Colonic mucosa (tissue), 4 donors: ENCODE measurements at places on chromosomes 16 and 17.

GRCh38 chr17:27946513-27946912 is 53.3 kb upstream of the LYRM9 start:
- no peaks in the 10 kb centered on the region for H3K4me1 ChIP-seq
- no peaks in the 10 kb centered on the region for H3K27me3 ChIP-seq
- H3K4me3 ChIP-seq: no peak overlapping the region
- DNase-seq: no peak
- H3K36me3 ChIP-seq: no peaks in the 10 kb centered on the region
- no peak overlapping the region for H3K27ac ChIP-seq

DNA sequence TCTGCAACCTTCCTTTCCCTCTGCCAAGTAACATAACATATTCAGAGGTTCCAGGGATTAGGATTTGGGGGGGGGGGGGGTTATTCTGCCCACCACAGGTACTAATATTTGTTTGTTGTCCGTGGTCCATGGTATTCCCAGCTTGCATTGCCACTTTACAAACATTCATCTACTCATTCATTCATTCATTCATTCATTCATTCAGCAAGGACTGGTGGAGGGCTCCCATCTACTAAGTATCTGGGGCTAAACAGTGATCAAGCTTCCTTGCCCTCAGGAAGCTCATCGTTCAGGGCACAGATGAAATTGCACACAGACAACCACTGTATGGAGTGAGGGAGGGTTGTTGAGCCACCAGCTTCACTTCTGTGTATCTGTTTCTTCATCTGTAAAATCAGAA is 45.8 kb upstream of the NDRG4 start:
- no peak for DNase-seq
- no peaks in the 10 kb centered on the region for H3K36me3 ChIP-seq
- no peak overlapping the region for H3K27ac ChIP-seq
- no peaks in the 10 kb centered on the region for H3K4me1 ChIP-seq
- H3K4me3 ChIP-seq: no peak overlapping the region
- H3K27me3 ChIP-seq: no peaks in the 10 kb centered on the region

DNA sequence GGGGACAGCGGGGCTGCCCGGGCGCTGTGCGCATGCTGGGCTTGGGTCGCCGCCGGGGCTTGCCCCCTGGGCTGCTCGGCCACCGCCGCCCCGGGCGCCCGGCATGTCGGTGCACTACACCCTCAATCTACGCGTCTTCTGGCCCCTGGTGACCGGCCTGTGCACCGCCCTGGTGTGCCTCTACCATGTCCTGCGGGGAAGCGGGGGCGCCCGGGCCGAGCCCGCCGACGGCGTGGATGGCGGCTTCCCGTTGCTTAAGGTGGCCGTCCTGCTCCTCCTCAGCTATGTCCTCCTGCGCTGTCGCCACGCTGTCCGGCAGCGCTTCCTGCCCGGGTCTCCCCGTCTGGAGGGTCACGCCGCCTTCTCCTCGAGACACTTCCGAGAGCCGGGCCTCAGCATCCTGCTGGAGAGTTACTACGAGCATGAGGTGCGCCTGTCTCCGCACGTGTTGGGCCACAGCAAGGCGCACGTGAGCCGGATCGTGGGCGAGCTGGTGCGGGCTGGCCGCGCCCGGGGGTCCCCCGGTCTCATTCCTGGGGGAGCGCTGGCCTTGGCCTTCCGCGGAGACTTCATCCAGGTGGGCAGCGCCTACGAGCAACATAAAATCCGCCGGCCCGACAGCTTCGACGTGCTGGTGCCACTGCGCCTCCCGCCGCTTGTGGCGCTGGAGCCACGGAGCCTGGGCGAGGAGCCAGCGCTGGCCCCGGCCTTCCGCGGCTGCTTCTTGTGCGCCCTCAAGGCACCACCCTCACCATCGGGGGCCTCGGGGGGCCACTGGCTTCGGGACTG is 789 bp downstream of the ITPRIPL2 start:
- peaks cover 21% of the 10 kb centered on the region for H3K4me1 ChIP-seq
- H3K27ac ChIP-seq: peak overlapping the region; percentile 94
- no peaks in the 10 kb centered on the region for H3K36me3 ChIP-seq
- peak overlapping the region; percentile 79 for H3K4me3 ChIP-seq
- H3K27me3 ChIP-seq: no peaks in the 10 kb centered on the region
- peak; percentile 72 for DNase-seq

DNA sequence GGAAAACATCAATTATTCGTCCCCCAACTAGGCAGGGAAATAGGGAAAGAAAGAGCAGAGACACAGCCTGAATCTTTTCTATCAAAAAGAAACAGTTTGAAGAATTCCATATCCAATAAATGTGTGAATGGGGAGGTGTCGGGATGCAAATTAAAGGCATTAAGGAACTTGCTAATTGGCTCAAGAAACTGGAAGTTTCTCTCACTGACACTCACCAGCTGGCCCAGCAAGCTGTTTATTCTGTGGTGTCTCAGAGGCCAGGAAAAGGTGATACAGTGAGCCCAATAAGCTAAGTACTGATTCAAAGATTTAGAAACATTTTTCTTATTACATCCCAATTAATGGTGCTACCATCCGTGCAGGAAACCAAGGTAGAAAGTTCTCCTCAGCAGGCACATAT is 104.4 kb upstream of the CLEC3A start:
- H3K27ac ChIP-seq: no peak overlapping the region
- no peaks in the 10 kb centered on the region for H3K27me3 ChIP-seq
- H3K4me1 ChIP-seq: no peaks in the 10 kb centered on the region

DNA sequence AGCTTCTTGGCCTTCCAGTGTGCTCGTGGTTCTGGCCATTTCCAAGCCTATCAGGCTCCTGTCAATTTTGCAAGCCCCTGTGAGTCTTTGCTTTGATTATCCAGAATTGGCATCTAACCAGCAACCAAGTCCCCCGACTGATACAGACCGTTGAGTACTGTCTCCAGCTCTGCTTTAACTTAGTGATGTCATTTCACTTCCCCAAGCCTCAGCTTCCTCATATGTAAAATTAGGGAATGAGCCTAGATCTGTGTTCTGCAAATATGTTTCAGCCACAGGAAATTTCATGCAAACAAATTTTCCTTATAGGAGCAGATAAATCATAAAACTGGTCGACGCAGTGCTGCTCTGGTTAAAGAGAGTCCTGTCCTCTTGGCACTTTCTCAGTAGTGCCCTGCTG is 60.1 kb upstream of the WSB1 start:
- no peaks in the 10 kb centered on the region for H3K4me1 ChIP-seq
- no peak for DNase-seq
- H3K27ac ChIP-seq: no peak overlapping the region
- H3K4me3 ChIP-seq: no peak overlapping the region

- no peak for DNase-seq
- no peaks in the 10 kb centered on the region for H3K4me1 ChIP-seq
These were observed 684.9 kb upstream of the KIF2B start for GRCh38 chr17:53137869-53138268.
